H9 (cell line): ENCODE measurements at places on chromosomes 2 and 18.

DNA sequence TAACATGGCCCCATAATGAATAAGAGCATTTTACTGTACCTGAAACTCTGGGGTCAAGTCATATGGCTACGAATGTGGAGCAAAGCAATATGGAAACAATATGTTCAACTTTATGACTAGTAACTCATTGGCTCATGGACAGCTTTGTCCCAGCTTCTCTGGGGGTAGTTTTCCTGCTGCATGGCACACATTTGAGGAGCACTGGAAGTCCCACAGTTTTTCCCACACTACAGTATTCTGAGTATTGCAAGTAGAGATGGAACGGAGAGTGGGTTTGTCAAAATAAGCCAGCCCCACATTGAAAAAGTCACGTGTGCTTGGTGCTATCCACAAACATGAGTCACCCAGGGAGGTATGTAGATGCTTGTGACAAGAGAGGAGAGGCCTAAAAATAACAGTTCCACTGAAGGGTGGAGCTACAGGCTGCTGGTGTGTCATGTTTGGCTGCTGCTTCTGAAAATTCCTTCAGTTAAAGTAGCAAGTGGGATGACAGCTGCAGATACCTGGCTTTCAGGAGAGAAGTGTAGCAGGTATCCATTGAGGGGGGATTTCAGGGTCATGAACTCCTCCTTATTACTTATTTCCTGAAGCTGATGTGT, 48.2 kb upstream of the CTAGE1 start:
- DNase-seq, result no peak

DNA sequence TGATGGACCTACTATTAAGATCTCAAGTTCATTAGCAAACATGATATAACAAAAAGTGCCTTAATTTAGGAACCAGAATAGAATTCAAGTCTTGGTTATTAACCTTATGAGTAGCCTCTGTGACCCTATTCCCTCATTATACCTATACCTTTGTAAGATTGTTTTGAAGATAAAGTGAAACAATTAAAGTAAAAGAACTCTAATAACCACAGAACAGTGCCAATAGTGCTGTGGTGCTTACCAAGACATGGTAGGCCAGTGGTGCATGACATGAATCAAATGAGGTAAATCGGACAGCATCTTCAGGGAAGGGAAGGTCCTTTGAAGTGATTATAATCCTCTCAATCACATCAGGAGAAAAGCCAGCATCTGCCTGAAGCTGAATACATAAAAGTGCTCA, 36.4 kb downstream of the METTL4 start:
- DNase-seq, result no peak

- no peak for DNase-seq
Measured at GRCh38 chr2:232501794-232502390, 14.3 kb upstream of the ECEL1 start.

DNA sequence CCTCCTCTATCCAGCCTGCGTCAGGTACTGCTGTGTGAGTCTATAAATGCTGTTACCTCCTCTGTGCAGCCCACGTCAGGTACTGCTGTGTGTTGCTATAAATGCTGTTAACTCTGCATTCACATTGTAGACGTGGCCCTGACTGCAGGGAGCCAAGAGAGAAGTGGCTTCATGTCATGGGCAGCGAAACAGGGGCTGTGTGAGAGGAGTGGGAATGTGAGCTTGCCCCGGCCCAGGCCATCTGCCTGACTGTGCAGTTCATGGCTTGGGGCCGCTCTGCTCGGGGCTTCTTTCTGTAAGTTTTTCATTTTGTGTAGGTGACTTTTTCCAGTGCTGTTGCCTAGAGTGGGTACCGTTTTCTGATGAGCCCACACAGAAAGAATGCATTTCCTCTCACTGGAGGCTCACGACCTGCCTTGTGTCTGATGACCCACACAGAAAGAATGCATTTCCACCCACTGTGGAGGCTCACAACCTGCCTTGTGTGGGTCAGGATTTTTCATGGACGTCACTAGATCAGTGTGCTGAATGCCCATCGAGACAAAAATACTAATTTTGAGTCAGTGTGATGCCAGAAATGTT, 104.5 kb downstream of the SNTG2 start:
- DNase-seq, result no peak

DNA sequence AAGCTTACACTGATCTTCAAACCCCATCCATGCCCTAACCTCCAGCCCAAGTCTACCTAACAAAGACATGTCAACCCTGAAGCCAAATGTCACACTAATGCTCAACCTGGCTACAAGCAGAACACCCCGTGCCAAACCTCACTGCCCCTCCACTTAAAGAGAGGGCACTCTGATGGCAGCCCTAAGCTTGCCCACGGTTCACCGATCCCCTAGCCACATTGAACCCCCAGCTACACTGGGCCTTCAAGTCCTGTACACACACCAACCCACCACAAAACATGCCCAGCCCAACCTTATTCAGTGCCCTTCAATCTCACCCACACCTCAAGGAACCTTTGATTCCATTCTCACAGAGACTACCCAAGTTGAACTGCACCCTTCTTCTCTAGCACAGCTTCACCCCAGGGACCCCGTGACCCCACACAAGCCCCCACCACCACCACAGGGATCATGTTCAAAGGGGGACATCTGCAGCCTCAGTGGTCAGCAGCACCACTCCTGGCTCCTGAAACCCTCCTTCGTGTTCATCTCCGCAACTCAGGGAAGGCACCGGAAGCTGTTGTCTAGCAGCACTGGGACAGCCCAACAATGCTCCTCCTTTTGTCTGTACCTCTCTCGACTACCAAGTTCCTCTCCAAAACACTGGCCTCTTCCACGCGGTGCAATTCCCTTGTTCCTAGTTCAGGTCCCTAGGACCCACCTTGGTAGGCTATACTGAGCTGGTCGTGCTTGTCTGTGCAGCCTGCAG, 218.8 kb downstream of the CYP26B1 start:
- peak; percentile 19 for DNase-seq

- no peak for DNase-seq
Measured at GRCh38 chr18:49206717-49207116, 253.7 kb downstream of the DYM start.

GRCh38 chr2:203191961-203192360, 46.9 kb upstream of the CYP20A1 start:
- DNase-seq, result no peak

GRCh38 chr18:36813824-36814223, 15.0 kb downstream of the TPGS2 start:
- no peak for DNase-seq

- DNase-seq, result no peak
Measured at GRCh38 chr18:42222557-42222956, 267.5 kb downstream of the PIK3C3 start.

DNA sequence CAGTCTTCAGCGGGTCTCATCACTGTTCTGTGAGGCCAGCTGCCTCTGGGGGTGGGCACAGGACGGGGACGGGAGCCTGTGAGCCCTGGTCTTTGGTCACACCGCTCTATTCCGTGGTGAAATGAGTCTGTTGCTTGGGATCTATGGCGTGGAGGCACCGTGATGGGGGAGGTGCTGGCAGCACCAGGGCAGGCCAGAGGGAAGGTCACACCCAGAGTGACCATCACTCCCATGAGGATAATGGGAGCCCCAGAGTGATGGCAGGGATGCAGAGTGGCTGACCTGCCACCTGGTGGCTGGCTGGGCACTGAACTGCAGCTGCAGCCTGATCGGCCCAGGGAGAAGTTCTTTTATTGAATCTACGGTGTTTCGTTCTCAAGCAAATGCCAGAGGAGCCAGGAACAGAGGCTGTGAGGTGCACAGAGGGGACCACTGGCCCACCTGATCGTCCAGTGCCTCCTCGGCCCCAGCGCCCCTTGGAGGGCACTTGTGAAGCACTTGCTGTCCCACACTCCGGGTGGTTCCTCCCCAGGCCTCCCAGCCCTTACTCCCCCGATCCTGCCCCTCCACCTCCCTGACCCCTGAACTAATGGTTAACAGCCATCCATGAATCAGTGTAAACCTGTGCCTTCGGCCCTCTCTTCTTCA, 17.9 kb downstream of the KCNIP3 start:
- DNase-seq, result peak; percentile 80

DNA sequence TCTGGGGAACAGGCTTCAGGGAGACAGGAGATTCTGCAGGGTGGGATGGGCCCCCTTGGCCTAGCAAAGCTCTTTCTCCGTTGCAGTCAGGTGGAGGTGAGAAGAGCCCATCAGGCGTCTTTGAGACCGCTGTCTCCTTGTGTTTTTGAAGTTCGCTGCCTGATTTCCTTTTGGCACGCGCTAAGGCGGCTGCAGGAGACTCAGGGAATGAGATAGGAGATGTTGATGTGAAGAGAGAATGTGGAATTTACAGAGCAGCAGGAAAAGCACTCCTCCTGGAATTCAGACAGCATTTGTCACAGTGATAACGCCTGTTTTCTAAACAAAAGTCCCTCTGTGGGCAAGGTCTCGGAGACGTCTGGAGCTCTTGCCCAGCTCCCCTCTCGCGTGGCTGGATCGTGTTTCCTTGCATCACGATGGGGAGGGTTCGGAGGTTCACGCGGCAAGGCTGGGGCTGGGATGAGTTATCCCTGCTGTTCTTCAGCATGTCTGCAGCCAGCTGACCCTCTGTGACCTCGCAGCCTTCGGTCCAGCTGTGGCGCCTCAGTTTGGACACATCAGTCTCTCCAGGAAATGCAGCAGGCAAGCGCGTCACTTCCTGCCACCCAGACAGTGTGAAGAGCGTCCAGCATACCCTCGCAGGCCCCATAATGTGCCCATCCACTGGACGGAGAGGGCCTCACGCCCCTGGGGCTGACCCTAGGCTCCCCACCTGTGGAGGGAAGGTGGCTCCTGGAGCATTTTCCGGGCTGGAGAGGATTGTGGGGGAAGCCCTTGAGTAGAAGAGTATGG, 30.2 kb downstream of the GLI2 start:
- DNase-seq, result peak; percentile 35

DNA sequence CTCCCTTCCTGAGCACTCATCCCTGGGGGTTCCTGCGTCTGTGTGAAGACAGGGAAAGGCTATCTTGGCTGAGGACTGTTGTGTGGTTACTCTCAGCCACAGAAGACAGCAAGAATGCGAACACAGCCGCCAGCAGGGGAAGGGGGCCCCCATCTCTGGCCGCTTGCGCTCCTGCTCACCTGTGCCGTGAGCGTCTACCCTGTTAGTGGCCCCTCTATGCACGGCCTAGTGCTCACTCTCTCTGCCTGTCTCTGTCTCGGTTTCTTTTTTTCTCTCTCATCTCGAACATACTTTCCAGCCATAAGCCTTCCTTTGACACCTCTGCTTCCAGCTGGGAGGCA, 206.7 kb upstream of the APCDD1 start:
- no peak for DNase-seq

GRCh38 chr2:208039376-208040110, 14.2 kb upstream of the PLEKHM3 start:
- no peak for DNase-seq

DNA sequence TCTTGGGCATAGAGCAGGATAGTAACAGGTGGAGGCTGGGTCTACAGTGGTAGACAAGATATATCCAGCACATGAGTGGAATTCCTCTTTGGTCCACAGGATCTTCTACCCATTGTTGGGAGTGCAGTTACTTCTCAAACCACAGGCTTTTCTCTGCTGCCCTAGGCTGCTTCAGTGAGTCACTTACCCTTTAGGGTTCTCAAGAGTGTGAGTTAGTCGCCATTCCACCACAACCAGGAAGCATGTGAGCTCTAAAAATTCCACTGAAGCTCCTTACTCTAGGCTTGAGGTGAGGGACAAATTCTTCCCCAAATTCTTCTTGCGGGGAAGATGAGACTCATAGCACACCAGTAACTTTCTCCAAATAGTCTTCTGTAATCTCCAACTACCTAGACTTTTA, 189.4 kb downstream of the PLCL1 start:
- no peak for DNase-seq

DNA sequence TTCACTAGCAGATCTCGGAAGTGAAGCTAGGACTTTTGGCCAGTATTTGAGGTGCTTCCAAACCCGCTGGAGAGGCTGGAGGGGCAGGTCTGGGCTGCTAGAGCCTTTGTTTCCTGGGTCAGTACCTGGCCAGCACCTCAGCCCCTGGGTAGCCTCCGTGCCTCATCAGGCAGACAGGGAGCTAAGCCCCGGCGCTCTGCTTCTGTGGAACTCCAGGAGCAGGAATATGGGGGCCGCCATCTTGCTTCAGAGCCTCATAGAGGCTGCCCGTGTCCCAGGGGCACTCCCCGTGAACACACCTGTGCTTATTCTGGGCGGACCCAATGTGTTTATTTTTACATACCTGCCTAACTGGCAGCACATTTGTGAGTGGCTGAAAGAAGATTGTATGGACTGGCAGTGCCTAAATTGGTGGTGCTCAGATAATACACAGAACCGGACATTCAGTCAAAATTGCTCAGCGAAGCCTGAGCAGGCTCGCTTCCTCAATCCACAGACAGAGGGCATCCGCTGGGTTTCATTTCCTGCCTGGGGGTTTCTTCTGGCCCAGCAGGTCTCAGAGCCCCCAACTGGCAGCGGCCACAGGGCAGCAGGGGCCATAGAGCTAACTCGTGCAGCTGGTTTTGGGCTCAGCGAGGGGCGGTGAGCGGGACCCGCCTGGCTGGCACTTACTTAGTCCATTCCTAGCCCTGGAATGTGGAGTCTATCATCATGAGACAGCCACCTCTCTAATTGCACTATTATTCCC, 176.8 kb upstream of the ALKAL2 start:
- DNase-seq, result peak; percentile 25

- DNase-seq, result no peak
Measured at GRCh38 chr18:26618135-26618534, 69.8 kb upstream of the KCTD1 start.

DNA sequence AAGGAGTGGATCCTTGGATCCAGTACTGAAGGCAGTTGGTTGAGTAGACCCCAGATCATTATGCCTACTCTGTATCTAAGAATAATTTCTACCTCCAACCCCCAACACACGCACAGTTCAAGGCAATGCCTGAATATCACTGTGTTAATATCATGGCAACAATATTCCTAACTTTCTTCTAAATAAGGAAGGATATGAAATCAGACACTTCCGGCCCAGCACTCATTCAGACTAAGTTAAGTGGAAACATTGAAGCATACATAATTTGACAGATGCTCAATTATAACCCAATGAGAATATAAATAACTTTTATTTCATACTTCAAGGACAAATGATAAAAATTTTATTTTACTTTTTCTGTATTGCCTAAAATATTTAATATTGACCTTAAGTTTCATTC, 153.6 kb upstream of the COL3A1 start:
- no peak for DNase-seq

DNA sequence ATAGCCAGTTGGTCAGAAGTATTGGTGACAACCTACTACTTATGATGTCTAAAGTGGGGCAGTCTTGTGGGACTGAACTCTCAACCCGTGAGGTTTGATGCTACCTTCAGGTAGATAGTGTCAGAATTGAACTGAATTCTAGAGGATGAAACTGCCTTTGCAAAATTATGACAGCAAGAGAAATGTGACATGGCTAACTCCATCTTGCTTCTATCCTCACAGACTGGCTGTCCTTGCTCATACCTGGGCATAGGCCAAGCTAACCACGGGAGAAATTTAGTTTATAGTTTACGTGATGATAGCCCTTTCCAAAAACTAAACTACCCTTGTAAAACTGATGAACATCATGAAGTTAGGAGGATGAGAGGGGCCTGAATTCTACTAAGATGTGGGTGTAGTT, 24.9 kb upstream of the TGIF1 start:
- no peak for DNase-seq

- no peak for DNase-seq
Measured at GRCh38 chr18:55249550-55249949, 290.3 kb upstream of the CCDC68 start.
